ENCODE measurements at places on chromosomes 12 and 14.

- no peak for DNase-seq
These were observed 30.7 kb downstream of the GRIP1 start for GRCh38 chr12:66648033-66648735.

- no peak for DNase-seq
These were observed 925 bp upstream of the MIPOL1 start for GRCh38 chr14:37196604-37197420.

GRCh38 chr14:77230914-77231313, 40.1 kb downstream of the NGB start:
- DNase-seq, result no peak

DNA sequence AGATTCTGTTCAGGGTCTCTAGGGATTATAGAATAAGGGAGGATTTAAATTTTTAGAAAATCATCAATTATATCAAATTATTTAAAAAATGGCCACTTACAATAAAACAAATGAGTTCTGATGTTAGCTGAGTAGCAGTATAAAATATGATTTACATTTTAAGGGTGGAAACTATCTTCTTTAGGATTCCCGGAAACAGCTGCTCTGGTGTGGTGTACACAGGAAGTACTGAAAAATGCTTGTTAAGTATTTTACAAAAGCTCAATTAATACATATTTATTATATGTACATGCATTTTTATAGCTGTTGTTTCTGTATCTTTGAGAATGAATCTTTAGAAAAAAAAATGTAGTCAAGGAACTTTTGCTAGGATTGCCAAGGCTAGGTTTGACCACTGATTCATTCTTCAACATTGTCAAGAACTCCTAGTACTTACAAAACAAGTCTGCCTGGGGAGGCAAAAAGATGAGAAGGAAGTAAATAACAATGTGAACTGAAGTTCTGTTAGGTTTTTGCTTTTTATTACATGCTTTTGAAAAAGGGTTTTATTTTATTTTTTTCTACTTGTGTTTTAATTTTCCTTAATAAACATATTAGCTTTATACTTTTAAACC, 48.0 kb downstream of the ARF6 start:
- DNase-seq, result no peak

GRCh38 chr14:25520821-25521220, 470.9 kb upstream of the STXBP6 start:
- DNase-seq, result no peak

- DNase-seq, result no peak
These were observed 19.5 kb downstream of the C14orf132 start for GRCh38 chr14:96058576-96059200.

- DNase-seq, result no peak
These were observed 170.3 kb upstream of the ATP2B1 start for GRCh38 chr12:89878950-89879349.

DNA sequence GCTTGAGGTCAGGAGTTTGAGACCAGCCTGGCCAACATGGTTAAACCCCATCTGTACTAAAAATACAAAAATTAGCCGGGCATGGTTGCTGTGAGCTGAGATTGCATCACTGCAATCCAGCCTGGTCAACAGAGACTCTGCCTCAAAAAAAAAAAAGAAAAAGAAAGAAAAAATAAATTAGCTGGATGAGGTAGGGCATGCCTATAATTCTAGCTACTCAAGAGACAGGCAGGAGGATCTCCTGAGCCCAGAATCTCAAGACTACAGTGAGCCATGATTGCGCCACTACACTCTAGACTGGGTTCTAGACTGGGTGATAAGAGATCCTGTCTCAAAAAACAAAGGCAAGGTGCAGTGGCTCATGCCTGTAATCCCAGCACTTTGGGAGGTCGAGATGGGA, 16.9 kb downstream of the PPP4R3A start:
- DNase-seq, result no peak

GRCh38 chr12:124525927-124526692, 41.3 kb downstream of the NCOR2 start:
- no peak for DNase-seq

Data from cerebellar cortex (tissue), 1 donor.